PC-9 (cell line): ENCODE measurements at places on chromosomes 11 and 22.

GRCh38 chr22:24805790-24806662 lies at the start of gene SGSM1:
SGSM1 (plus strand) TSS chr22:24806211; CDS start chr22:24806326, 115 bp downstream.
- no peaks in the 10 kb centered on the region for H3K36me3 ChIP-seq
- H3K27me3 ChIP-seq = peaks cover 21% of the 10 kb centered on the region
- H3K4me1 ChIP-seq = no peaks in the 10 kb centered on the region
- H3K27ac ChIP-seq = no peak within 1 kb of the TSS
- H3K4me3 ChIP-seq = peak within 1 kb of the TSS; percentile 63; the same call in 1 of the 2 replicates

DNA sequence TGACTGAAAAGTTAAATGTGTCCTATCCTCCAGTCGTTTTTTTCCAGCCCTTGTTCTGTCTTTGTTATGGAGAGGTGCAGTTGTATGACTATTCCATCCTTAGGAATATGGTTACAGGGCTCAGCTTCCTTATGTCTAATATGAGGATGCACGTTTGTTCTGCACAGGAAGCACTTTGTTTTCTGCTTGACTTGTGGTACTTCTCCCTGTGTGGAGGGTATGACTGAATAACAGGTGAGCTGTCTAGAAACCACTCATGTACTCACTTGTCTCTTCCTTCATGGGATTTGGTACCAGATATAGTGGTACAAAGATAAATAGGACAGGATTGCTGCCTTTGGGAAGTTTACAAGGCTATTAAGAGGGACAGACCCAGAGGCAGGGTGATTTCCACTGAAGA lies 17.4 kb downstream of the CABIN1 start:
- H3K4me3 ChIP-seq = no peak overlapping the region
- no peak overlapping the region for H3K27ac ChIP-seq
- no peaks in the 10 kb centered on the region for H3K27me3 ChIP-seq
- H3K4me1 ChIP-seq = no peaks in the 10 kb centered on the region

GRCh38 chr11:123187665-123188507 lies 7.2 kb downstream of the CLMP start:
- no peak overlapping the region for H3K4me3 ChIP-seq
- H3K27me3 ChIP-seq = no peaks in the 10 kb centered on the region
- peaks cover 71% of the 10 kb centered on the region for H3K4me1 ChIP-seq
- peak overlapping the region; percentile 70 for H3K27ac ChIP-seq

GRCh38 chr11:38392176-38392575 lies 1794.1 kb upstream of the RAG2 start:
- no peak for DNase-seq
- H3K27me3 ChIP-seq = no peaks in the 10 kb centered on the region
- no peaks in the 10 kb centered on the region for H3K36me3 ChIP-seq
- H3K27ac ChIP-seq = no peak overlapping the region

DNA sequence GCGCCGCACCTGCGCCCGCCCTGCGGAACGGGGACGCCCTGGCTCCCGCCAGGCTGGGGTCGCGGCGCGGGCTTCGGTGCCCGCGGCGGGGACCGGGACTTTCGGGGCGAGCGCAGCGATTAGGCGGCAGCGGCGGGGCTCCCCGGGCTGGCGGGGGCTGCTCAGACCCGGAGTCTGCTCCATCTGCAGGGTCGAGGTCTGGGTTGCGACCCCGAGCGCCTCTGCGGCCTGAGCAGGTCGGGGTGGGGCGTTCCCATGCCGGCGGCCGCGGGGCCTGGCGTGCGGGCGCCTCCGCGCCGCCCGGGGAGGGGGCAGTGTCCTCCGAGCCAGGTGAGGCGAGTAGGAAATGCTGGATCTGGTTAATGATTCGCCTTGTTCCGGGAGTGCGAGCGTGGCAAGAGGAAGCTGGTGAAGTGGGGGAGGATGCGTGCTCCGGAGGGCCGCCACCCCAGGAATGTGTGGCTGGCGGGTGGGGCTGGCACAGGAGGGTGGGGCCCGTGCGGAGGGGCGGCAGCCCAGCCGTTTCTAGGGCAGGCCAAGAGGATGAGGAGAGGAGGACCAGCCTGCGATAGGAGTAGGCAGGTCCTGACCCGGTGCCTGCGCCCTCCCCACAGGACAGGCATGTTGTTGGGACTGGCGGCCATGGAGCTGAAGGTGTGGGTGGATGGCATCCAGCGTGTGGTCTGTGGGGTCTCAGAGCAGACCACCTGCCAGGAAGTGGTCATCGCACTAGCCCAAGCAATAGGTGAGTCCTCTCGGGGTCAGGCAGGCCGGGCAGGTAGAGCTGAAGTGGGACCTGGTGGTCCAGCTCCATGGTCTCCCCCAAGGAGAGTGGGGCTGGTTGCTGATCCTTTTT lies 606 bp downstream of the RASSF7 start:
- H3K27me3 ChIP-seq = no peaks in the 10 kb centered on the region
- DNase-seq = no peak
- peak overlapping the region; percentile 68 for H3K4me3 ChIP-seq

DNA sequence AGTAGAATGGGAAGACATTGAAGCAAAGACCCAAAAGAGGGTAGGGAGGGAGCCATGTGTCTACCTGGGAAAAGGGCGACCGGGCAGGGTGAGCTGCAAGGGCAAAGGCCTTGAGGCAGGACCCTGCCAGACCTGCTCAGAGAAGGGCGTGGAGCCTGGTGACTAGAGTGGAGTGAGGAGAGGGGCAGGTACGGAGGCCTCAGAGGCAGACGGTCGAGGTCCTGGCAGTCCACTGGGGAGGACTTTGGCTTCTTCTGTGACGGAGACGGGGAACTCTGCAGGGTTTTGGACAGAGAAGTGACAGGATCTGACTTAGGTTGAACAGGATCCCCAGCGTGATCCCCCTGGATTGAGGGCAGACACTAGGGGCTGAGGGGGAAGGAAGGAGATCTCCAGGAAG lies 12.9 kb downstream of the RIBC2 start:
- no peak overlapping the region for H3K27ac ChIP-seq
- H3K4me1 ChIP-seq = peaks cover 26% of the 10 kb centered on the region
- DNase-seq = no peak
- no peak overlapping the region for H3K4me3 ChIP-seq

- H3K4me1 ChIP-seq = no peaks in the 10 kb centered on the region
- DNase-seq = no peak
- no peaks in the 10 kb centered on the region for H3K36me3 ChIP-seq
- no peak overlapping the region for H3K27ac ChIP-seq
Observed at GRCh38 chr11:97993562-97993961, 1027.2 kb upstream of the CNTN5 start.

- peaks cover 73% of the 10 kb centered on the region for H3K27me3 ChIP-seq
- H3K27ac ChIP-seq = no peak overlapping the region
- no peaks in the 10 kb centered on the region for H3K36me3 ChIP-seq
- H3K4me1 ChIP-seq = no peaks in the 10 kb centered on the region
- DNase-seq = no peak
- no peak overlapping the region for H3K4me3 ChIP-seq
Observed at GRCh38 chr11:116432301-116432700, 340.5 kb downstream of the BUD13 start.

- no peak overlapping the region for H3K4me3 ChIP-seq
- H3K27me3 ChIP-seq = no peaks in the 10 kb centered on the region
- DNase-seq = peak; percentile 71
Observed at GRCh38 chr22:31241936-31242335, 29.8 kb downstream of the LIMK2 start.

DNA sequence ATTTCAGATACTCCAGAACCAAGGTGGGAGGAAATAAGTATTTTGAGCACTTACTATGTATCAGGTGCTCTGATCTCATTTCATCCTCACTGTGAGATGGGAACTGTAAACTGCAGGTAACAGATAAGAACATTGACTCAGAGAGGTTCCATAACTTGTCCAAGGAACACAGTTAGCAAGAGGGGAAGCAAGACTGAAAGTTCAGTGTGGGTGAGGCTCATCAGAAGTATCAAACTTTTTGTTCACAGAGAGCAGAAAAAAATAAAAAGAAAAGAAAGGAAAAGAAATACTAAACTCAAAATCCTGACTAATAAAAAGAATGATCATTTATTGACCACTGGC lies 37.1 kb downstream of the RAB30 start:
- H3K4me1 ChIP-seq = peaks cover 23% of the 10 kb centered on the region
- H3K27me3 ChIP-seq = no peaks in the 10 kb centered on the region
- no peak overlapping the region for H3K4me3 ChIP-seq
- no peak for DNase-seq
- no peaks in the 10 kb centered on the region for H3K36me3 ChIP-seq

GRCh38 chr22:46366801-46367706 lies 31.5 kb downstream of the TRMU start:
- DNase-seq = no peak
- H3K4me1 ChIP-seq = no peaks in the 10 kb centered on the region; the same call in 1 of the 2 replicates
- no peak overlapping the region for H3K4me3 ChIP-seq
- no peaks in the 10 kb centered on the region for H3K27me3 ChIP-seq

GRCh38 chr22:47191671-47192650 lies 429.5 kb downstream of the TBC1D22A start:
- no peaks in the 10 kb centered on the region for H3K36me3 ChIP-seq
- no peak overlapping the region for H3K27ac ChIP-seq
- H3K27me3 ChIP-seq = peaks cover 6% of the 10 kb centered on the region; the same call in 1 of the 2 replicates
- H3K4me1 ChIP-seq = no peaks in the 10 kb centered on the region
- no peak overlapping the region for H3K4me3 ChIP-seq

GRCh38 chr11:77183431-77183984 lies 55.5 kb downstream of the MYO7A start:
- H3K4me3 ChIP-seq = no peak overlapping the region
- peaks cover 69% of the 10 kb centered on the region for H3K27me3 ChIP-seq
- no peak for DNase-seq
- H3K36me3 ChIP-seq = no peaks in the 10 kb centered on the region

- H3K36me3 ChIP-seq = no peaks in the 10 kb centered on the region
- H3K27me3 ChIP-seq = no peaks in the 10 kb centered on the region
- H3K4me1 ChIP-seq = peaks cover 47% of the 10 kb centered on the region
- DNase-seq = no peak
Observed at GRCh38 chr11:28106353-28107043, 1.5 kb downstream of the KIF18A start.

GRCh38 chr22:37559901-37560607 lies at the start of gene CDC42EP1:
CDC42EP1 (plus strand) TSS chr22:37560480; CDS start chr22:37566350, 5,870 bp downstream.
- H3K36me3 ChIP-seq = peaks cover 6% of the 10 kb centered on the region; the same call in 1 of the 2 replicates
- peak; percentile 74 for DNase-seq
- peaks cover 43% of the 10 kb centered on the region for H3K4me1 ChIP-seq
- H3K27ac ChIP-seq = peak within 1 kb of the TSS; percentile 82
- peak within 1 kb of the TSS; percentile 95 for H3K4me3 ChIP-seq

- H3K4me3 ChIP-seq = no peak overlapping the region
- no peaks in the 10 kb centered on the region for H3K27me3 ChIP-seq
- H3K4me1 ChIP-seq = no peaks in the 10 kb centered on the region
- DNase-seq = no peak
- no peaks in the 10 kb centered on the region for H3K36me3 ChIP-seq
Observed at GRCh38 chr11:101786916-101787315, 127.9 kb upstream of the CEP126 start.

DNA sequence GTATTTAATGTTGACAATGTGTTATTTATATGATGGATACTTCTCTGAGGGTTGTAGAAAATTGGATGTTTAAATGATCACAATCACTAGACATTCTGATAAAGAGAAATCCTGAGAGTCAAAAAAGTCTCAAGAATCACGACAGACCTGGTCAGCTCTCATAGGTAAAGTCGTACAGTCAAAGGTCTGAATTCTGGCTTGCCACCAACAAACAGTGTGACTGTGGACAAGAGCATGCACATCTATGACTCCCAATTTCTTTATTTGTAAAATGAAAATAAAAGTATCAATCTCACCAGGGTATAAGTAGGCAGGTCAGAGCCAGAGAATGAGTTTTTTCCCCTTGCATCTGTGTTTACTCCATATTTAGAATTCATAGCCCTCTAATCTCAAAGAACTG lies 556.7 kb downstream of the FAM181B start:
- DNase-seq = no peak
- H3K27ac ChIP-seq = no peak overlapping the region

GRCh38 chr11:122127020-122127419 lies 11.0 kb upstream of the BLID start:
- no peak overlapping the region for H3K27ac ChIP-seq
- H3K4me1 ChIP-seq = no peaks in the 10 kb centered on the region
- no peaks in the 10 kb centered on the region for H3K27me3 ChIP-seq
- DNase-seq = no peak

DNA sequence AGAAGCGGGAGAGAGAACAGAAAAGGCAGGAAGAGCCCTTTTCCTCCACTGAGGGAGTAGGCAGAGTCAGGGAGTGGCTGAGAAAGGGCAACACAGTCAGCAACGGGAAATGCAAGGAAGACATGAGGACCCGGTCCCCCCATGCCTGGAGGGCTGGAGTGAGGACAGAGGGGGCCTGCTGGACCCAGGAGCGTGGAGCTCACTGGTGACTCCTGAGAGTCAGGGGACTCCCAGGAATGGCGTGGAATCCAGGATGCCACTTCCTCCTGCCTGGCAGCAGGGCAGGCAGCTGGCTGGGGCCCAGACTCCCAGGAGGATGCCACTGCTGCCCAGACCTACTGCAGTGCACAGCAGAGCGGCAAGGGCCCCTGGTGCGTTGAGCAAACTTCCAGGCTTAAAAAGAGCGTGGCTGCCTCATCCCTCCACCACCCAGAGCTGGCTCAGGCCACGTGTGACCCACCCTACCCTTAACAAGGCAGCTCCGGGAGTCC lies 11.3 kb downstream of the C11orf21 start:
- H3K27ac ChIP-seq = no peak overlapping the region
- H3K36me3 ChIP-seq = no peaks in the 10 kb centered on the region
- no peak for DNase-seq
- no peak overlapping the region for H3K4me3 ChIP-seq
- H3K27me3 ChIP-seq = peaks cover 8% of the 10 kb centered on the region

GRCh38 chr11:64718780-64719124 lies 4.2 kb downstream of the NRXN2 start:
- H3K36me3 ChIP-seq = no peaks in the 10 kb centered on the region
- H3K4me1 ChIP-seq = peaks cover 6% of the 10 kb centered on the region; the same call in 1 of the 2 replicates
- peaks cover 88% of the 10 kb centered on the region for H3K27me3 ChIP-seq
- no peak overlapping the region for H3K27ac ChIP-seq

- DNase-seq = no peak
- no peak overlapping the region for H3K4me3 ChIP-seq
- H3K27me3 ChIP-seq = no peaks in the 10 kb centered on the region
- peaks cover 6% of the 10 kb centered on the region; the same call in 1 of the 2 replicates for H3K36me3 ChIP-seq
- peaks cover 26% of the 10 kb centered on the region for H3K4me1 ChIP-seq
Observed at GRCh38 chr11:74746868-74747267, 1.8 kb upstream of the RNF169 start.

GRCh38 chr11:12045914-12046635 lies 37.6 kb upstream of the DKK3 start:
- H3K27ac ChIP-seq = no peak overlapping the region
- no peak for DNase-seq
- H3K36me3 ChIP-seq = no peaks in the 10 kb centered on the region
- H3K27me3 ChIP-seq = no peaks in the 10 kb centered on the region
- H3K4me1 ChIP-seq = peaks cover 34% of the 10 kb centered on the region
